ENCODE measurements at places on chromosomes 6 and 20.

DNA sequence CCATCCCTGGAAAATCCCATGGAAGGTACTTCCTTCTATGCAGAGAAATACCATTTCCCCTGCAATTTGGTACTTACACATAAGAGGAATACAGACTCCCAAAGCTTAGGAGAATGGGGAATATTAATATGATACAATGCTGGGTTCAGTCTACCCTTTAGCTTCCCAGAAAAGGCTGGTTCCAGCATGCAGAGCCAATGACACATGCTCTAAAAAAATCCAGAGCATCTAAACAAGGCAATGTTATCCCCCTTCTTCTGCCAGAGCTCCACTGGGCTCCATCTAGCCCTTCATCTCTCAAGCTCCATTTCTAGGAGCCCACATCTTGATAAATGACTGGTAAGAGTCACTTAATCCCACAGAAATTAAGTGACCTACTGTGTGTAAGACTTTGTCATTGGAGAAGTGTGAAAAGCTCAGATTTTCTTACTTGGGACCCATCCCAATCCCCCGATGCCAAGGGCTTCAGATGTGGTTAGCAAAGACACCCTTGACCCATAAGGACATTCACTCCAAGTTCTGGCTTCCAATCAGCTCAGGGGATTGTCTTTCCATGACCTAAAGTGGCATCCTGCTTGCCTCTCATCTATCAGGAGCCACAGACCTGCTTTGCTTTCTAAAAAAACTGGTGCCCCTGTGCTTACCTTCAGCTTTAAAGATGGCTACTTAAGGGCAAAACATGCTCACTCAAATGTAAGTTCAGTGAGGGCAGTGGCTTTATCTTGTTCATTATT, 137.5 kb downstream of the UNC5CL start:
- DNase-seq: no peak

DNA sequence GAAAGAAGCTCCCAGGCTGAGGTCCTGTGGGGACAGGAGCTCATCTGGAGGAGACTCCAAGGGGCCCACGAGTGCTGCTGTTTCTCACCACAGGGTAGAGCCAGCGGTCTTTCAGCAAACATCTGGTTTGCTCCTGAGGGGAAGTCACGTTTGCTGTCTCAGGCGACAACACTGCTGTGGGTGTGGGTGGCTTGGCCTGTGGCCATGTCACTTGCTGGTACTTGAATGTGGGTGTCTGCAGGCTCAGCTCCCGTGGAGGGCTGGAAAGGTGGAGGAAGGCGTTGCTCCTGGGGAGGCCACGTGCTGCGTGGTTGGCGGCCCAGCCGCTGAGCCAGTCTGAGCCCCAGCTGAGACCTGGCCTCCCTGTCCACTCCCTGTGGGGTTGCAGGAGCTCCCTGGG, 52.8 kb upstream of the MPC1 start:
- no peak for DNase-seq

- no peak for DNase-seq
These were observed 147.1 kb downstream of the PRL start for GRCh38 chr6:22149501-22150367.

GRCh38 chr6:135555550-135555949, 58.0 kb upstream of the AHI1 start:
- no peak for DNase-seq

DNA sequence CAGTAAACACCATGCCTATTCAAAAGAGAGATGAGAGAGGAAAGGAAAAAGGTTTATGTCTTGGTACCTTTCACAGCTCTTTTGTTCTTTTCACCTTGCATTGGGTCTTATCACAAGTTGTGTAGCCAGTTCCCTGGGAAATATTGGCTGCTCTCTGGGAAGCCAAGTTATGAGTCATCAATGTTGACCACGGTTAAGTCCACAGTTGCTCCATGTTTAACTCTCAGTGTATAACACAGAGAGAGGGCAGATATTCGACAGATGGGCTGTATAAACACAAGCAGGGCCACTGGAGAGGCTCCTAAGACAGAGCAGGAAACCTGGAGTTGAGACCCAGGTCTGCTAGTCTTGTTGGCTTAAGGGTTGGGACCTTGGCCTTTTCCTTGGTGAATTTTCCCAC, 718.6 kb downstream of the QKI start:
- no peak for DNase-seq

DNA sequence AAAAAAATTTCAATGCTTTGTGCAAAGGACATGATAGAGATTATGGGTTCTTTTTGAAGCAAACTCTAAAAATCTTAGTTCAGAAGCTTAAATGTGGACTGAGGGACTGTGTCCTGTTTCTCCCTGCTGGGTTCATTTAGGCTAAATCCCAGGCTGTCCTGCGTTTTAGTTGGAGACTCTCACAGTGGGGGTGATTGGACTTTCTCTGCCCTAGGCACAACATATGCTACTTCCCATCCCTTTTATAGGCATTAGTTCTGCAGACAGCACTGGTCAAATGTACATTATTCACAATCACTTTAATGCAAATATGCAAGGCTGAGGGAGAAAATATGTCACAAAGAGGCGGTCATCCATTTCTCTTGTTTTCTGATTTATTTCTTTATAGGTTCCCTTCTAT, 71.3 kb downstream of the TFAP2B start:
- DNase-seq: no peak

- peak; percentile 39 for DNase-seq
These were observed 119.7 kb downstream of the RTN4IP1 start for GRCh38 chr6:106509420-106510089.

DNA sequence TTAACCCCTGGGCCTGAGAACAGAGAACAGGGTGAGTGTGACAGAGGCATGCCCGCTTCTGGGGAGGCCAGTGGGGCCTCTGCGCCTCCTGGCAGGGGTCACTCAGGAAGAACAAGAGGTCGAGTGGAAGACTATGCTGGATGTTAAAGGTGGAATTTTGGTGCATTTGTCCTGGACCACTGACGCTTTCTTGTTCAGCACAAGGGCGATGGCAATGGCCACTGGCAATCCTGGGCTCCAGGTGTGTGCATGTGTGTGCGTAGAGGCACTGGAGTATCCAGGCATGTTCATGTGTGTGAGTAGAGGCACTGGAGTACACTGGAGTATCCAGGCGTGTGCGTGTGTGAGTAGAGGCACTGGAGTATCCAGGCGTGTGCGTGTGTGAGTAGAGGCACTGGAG, 23.5 kb upstream of the NPBWR2 start:
- DNase-seq: no peak

GRCh38 chr6:73710470-73710869, 14.5 kb downstream of the CD109 start:
- DNase-seq: peak; percentile 52

DNA sequence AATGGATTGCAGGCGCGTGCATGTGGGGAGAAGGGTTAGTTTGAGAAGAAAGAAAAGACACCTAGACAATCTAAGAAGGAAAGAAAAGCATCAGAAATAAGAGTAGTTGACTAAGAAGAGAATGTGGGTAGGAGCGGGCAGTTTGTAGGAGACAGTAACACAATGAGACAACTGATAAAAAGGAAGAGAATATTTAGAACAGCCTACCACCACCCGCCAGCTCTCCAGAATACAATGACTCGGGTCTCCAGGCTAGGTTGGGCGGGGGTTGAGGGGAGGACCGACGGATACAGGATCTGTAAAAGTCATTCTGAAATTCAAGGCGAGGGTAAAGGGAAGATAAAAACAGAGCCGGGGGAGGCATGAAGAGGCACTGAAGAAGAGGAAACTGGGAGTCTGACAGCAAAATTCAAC, 712 bp downstream of the ABHD16A start:
- no peak for DNase-seq

DNA sequence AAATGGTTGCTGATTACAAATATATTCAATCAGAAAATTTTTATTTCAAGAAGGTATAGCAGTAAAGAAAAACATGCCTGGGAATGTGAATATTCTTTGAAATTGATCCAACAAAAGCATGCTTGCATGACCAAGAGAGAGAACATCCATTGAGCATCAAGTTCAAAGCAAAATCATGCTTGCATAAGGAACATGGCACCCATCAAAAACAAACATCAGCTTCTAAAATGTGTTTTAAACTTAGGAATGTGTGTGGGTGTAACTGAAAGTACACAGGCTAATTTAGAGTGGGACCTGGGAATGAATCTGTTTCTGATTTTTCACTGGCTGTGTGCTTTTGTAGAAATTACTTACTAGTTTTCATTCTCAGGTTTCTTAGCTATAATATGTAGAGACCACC, 5.6 kb downstream of the SLC17A5 start:
- no peak for DNase-seq

- DNase-seq: peak; percentile 65
These were observed 89.1 kb downstream of the NCR2 start for GRCh38 chr6:41424370-41425058.

- no peak for DNase-seq
These were observed 1012.4 kb downstream of the GRIK2 start for GRCh38 chr6:102405860-102406259.

- no peak for DNase-seq
These were observed 199.2 kb downstream of the CD83 start for GRCh38 chr6:14316651-14317386.

GRCh38 chr20:8646033-8646441, 422.9 kb upstream of the PLCB4 start:
- peak; percentile 57 for DNase-seq

GRCh38 chr6:74167976-74168375, 472.0 kb downstream of the CD109 start:
- no peak for DNase-seq

DNA sequence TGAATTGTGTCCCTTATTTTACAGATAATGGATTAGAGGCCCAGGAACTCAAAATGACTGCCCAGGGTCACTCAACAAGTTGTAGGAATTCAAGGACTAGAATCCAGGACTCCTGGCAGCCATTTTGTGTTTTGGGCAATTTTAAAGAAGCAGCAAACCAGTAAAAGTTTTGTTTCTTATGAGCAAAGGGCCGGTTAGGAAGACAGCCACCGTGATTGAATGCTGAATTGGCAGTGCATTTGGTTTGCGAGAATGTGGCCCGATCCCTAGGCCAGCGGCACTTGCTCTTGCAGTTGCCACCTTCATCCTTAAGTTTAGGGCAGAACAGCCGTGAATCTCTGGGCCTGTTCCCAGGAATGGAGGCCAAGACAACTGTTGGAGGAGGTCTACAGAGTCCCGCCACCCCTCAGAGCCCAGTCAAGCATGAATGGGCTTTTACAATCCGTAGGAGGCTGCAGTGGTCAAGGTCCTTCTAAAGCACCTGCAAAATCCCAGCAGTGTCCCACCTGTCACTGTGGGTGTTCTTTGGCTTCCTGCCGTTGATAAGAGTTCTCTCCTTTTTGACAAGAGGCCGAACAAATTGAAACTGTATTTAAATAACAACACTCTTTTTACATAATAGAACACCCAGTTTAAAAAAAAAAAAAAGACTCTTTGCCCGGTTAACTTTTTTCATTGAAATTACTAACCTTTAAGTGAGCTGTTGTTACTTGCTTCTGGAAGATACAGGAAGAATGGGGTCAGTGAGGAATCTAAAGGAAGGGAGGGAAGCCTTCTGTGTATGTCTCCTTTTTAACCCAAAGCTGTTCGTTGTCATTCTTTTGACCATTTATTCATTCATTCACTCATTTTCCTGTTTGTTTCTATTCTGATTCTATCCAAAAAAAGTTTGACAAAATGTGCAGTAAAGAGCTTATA, 68.7 kb downstream of the PHACTR2 start:
- DNase-seq: no peak

DNA sequence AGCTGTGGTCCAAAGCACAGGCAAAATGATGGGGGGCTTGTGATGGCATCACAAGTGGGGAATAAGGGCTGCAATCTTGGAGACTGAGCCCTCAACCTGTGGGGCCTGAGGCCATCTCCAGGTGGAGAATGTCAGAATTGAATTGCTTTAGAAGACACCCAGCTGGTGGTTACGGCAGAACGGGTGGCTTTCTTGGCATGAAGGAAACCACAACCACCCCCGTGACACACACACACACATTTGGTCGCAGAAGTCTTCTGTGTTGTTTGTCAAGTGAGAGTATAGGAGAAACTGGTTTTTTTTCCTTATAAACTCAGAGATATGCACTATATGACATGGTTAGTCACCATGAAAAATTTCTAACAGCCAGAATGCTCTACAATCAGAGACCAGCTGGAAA, 139.5 kb upstream of the CDH4 start:
- DNase-seq: no peak

DNA sequence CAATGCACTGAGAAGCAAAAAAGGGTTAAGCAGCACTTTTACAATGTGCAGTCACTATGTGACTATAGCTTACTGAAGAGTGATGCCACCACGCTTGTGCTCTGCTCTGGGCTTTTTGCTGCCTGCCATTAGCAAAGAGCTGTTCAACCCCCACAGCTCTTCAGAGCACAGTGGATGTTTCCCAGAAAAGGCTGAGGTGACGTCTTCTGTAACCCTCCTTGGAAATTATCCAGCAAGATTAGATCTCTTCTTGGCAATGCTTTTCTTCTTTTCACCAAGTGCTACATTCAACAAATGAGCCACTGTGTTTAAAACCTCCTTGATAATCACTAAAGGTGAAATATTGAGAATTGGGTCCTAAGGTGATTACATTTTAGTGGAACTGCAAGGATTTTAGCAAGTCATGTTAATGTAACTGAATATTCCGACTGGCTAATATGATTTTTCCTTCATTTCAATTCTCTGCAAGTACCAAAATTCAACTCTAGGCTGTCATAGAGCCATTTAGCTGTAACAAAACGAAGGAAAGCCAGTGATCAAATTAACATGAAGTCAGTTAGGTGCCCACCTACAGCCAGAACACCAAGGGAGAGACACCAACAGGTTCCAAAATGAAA, 34.9 kb downstream of the ELOVL5 start:
- no peak for DNase-seq

GRCh38 chr6:130520221-130520620, 154.4 kb downstream of the TMEM200A start:
- DNase-seq: no peak

DNA sequence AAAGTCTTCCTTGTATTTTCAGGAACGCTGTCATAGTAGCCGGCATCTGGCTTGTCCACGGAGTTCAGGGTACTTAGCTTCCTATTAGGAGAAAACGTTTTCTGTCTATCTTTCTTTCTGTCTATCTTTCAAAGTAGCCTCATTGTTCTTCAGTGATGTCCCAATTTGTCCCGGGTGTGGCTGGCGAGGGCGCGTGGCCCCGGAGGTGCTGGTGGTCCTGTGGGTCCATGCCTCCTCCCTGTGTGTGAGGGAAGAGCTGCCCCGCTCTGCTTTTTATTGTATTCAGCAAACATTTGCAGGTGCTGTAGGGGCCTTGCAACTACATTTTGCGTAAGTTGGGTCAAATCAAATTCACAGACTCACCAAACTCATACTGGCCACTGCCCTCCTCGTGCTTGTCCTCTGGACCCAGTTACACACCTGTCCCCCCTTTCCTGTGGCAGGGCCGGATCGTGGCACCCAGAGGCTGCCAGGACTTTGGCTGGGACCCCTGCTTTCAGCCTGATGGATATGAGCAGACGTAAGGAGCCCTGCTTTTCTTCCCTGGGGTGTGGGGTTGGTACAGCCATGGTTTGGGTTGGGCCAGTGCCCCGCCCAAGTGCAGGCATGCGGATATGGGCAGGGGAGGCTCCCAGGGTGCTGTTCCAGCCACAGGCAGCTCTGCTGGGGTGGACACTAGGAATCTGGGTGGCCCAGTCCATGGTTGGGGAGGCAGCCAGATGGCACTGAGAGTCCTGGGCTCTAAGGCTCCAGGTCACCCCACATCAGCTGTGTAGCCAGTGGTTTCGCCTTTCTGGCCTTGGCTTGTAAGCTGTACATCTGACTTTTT, 12.3 kb downstream of the ITPA start:
- no peak for DNase-seq

GRCh38 chr6:24659561-24659960, 7.1 kb downstream of the TDP2 start:
- DNase-seq: no peak
